ENCODE measurements at places on chromosomes 6 and 20. TPM values are rescaled to one million over a fixed set of nuclear protein-coding genes. Genes with fewer than 3 reads are reported as not detected.

GRCh38 chr6:136429264-136430065, 120.8 kb downstream of the MAP7 start:
- DNase-seq = no peak

DNA sequence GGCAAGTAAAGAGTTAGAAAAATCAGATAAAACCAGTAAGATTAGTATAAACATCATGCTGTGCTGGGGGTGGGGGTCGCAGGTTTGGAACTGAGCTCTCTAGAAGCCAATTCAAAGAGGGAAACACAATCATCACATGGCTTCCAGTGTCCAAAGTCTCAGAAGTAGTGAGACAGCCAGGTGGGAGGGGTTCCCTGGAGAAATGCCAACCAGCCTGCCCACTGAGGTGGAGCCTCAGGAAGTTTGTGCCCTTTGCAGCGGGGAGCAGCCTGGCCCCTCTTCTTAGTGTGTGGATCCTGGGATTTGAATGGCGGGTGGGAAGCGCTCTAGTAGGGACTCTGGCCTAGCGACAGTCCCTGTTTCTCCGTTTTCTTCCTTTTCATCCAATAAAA, 21.4 kb downstream of the C6orf15 start:
- no peak for DNase-seq

The FAM217B gene
- 38.3 TPM for total RNA-seq

DNA sequence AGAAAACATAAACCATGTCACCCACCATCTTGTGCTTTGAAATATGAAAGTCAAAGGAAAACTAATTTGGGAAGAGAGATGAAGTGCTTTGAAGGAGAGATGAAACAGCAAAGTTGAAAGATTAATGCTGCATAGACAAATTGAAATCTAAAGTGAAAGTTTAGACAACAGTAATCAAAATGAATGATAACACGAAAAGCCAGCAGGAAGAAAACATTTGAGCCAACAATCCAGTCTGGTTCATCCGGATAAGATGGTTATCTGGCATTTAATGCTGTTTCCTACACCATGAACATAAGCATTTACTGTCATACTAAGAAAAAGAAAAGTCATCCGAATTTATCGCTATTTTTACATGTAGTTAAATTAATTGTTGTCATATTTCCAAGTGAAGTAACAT, 595 bp downstream of the HAO1 start:
- no peak for DNase-seq

GRCh38 chr6:79713701-79714322, 82.7 kb downstream of the SH3BGRL2 start:
- no peak for DNase-seq

- DNase-seq = no peak
These were observed 156.8 kb upstream of the MLN start for GRCh38 chr6:33960345-33961313.

GRCh38 chr6:144657691-144658090, 372.6 kb downstream of the UTRN start:
- no peak for DNase-seq

The DEFB132 gene
- total RNA-seq = not detected

- no peak for DNase-seq
These were observed 539.3 kb upstream of the ID4 start for GRCh38 chr6:19297880-19298279.

DNA sequence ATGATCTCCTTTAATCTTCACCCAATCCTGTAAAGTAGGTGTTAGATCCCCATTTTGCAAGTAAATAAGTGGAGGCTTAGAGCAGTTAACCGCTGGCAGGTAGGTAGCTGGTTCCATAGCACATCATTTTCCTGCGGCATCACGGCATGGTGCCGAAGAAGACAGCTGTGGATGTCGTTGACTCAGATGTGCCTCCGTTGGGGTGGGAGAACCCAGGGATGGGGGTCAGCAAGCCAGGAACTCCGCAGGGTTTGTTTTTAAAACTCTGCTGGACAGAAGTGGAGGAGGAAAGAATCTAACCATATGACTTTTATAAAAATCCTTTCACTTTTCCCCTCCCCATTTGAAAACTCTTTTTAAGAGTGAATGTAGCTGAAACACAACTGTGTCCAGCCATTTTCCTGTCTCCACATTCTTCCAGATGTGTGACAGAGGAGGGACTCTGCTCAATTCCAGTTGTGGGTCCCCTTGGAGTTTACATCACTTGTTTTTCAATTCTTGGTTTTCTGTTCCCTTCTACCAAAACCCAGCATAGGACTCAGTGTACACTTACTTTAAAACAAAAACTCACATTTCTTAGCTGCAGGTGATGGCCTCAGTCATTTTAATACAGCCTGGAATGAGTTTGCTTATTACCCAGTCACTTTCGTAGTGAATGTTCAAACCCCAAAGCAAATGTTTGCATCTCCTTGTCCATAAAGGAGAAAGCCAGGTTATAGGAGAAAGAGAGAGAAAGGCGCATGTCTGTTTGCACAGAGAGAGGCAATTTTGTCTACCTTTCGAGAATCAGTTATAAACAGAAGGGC, 27.6 kb upstream of the PI16 start:
- no peak for DNase-seq

DNA sequence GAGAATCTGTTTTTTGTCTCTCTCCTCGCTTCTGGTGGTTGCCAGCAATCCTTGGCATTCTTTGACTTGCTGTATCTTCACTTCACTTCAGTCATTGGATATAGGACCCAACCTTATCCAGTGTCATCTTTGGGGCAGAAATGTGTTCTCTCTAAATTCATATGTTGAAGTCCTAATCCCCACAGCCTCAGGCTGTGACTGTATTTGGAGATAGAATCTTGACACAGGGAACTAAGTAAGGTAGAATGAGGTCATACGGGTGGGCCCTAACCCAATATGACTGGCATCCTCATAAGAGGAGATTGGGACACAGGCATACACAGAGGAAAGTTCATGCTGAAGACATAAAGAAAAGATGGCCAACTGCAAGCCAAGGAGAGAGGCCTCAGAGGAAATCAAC, 51.9 kb upstream of the TPD52L1 start:
- DNase-seq = no peak

GRCh38 chr6:112744827-112745226, 397.7 kb downstream of the RFPL4B start:
- no peak for DNase-seq

- DNase-seq = no peak
These were observed 159.8 kb downstream of the CLIC5 start for GRCh38 chr6:45855642-45856394.

DNA sequence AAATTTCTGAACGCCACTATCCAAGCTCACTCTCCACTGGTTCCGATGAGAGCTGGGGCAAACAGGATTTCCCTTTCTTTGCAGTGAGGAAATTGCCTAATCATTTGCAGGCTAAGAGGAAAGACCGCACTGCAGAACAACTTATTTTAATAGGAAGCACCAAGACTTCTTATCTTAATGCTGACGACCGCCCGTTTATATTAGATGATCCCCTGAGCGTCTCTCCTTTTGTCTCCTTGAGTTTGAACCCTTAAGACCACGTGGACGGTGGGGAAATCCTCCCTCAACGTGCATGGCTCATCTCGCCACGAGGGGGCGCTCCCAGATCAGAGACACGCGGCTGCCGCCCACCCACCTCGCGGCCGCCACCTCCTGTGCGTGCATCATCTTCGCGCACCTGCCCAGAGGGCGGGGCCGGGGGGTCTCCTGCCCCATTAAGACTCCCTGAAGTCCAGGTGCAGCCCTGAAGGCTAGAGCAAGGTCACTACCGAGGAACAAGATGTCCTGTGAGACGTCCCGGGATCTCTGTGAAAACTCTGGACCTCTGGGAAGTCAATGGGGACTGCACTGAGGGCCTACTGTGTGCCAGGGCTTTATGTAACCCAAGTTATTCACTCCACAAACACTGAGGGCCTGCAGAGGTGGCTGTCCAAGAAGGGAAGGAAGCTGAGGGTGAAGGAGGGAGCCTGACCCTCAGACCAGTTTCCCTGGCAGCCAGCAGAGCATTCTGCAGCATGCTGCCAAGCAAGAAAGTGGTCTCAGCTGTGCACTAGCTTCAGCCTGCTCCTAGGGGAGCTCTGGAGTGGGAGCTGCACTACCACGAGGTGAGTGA, 28.1 kb downstream of the PDYN start:
- DNase-seq = peak; percentile 75

- DNase-seq = no peak
These were observed 312.8 kb upstream of the JAG1 start for GRCh38 chr20:10986586-10986985.

- no peak for DNase-seq
These were observed 29.4 kb upstream of the KIF25 start for GRCh38 chr6:167968091-167968490.

GRCh38 chr6:76221525-76221924, 149.1 kb upstream of the IMPG1 start:
- DNase-seq = no peak

DNA sequence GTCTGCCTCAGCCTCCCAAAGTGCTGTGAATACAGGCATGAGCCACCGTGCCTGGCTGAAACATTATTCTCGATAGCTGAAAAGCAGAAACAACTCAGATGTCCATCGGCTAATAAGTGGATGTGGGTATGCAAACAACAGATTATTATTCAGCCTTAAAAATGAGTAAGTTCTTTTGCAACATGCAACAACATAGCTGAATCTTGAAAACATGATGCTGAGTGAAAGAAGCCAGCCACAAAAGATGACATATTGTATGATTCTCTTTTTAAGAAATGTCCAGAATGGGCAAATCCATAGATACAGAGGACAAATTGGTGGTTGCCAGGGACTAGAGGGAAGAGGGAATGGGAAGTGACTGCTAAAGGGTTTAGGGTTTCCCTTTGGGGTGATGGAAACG, 61.7 kb downstream of the RIOK1 start:
- no peak for DNase-seq

DNA sequence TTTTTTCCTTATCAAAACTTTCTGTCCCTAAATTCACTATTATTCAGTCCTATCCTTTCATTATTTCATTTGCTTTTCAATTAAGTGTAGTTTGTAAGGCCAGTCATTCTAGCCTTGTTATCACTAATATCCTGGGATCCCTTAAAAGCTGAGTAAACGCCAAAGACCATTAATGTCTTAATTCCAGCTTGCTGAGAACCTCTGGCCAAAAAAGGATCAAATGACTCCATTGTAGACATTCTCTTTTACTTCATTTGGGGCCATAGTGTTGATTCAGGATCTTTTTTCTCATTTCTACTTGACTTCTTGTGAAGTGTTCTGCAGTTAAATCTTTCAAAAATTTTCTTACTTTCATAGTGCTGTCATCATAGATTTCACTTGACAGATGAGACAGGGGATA, 379.7 kb downstream of the LAMA2 start:
- DNase-seq = no peak

The C20orf141 gene
- total RNA-seq = not detected

GRCh38 chr6:136544326-136544725, 5.9 kb downstream of the MAP7 start:
- no peak for DNase-seq

DNA sequence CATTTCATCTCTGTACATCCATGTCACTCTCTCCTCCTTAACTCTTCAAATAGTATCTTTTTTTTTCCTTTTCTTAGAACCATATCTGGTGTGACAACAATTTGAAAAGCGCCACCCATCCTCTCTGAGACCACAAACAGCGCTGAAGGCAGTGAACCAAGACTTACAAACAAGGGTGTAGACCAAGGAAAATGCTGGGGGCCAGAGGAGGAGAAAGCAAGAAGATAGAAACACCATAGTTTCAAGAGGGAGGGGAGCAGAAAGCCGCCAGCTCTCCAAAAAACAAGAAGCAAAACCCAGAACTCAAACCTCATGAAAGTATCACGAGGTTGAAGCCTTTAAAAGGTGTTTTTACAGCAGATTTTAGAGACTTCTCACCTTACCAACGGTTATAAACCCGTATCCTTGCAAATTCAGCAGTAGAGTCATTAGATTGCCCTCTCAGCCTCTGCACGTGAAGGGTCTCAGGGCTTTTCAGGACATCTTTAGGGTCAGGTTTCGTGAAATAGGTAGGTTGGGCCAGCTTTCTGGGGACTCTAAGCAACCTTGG, 13.3 kb upstream of the RIPOR2 start:
- DNase-seq = no peak

- DNase-seq = no peak
These were observed 120.0 kb upstream of the AKIRIN2 start for GRCh38 chr6:87822011-87822410.

DNA sequence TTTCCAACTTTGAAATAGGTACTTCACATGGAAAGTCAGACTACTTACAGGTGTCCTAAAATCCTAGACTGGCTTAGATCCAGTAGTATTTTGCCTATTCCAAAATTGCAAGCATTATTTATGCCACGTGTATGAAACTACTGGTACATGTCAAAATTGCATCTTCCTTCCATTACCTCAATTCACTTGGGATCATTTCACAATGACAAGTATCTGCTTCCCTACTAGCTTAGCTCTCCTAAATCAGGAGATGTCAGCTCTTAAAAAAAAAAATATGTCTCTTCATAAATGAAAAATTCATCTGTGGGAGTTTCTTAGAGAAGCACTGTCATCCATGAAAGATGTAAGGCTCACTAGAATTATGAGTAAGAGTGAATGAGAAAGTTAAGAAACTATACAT, 466.6 kb upstream of the MANEA start:
- no peak for DNase-seq

The PLCB1 gene
- 3.6 TPM for total RNA-seq

- no peak for DNase-seq
These were observed 31.6 kb upstream of the ANKRD60 start for GRCh38 chr20:58260006-58260405.

DNA sequence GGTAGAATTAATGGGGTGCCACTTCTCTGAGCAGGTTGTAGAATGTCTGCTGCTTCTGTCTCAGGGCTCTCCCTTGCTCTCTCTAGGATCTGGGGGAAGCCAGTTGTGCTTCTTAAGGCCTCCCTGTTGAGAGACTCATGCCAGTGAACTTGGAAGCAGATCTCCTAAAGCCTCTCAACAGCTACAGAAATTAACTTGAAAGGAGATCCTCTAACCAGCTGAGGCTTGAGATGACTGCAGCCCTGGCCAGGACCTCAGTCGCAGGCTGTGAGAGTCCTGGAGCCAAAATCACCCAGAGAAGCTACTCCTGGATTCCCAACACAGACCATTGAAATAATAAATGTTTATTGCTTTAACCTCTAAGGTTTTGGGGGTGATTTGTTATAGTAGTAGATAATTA, 180.2 kb upstream of the MARCKS start:
- DNase-seq = no peak

GRCh38 chr20:11234181-11234580, 560.4 kb upstream of the JAG1 start:
- no peak for DNase-seq

DNA sequence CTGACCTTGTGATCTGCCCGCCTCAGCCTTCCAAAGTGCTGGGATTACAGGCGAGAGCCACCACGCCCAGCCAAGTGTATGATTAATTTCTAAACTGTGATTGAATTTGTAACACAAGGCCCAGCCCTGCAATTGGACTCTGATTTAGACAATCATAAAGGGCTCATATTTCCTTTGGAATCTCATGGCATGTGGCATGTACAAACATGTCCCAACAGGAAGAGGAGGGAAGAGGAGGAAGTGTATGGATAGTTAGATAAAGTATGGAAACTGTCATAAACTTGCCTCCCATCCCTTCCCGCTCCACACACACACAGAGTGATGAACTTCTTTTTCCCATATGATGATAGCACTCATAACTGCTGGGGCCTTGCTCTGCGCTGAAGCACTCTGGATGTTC, 27.2 kb upstream of the QKI start:
- no peak for DNase-seq

The ALDH5A1 gene
- 24.5 TPM for total RNA-seq

GRCh38 chr6:150229436-150230163, 86.8 kb downstream of the PPP1R14C start:
- no peak for DNase-seq

The CST5 gene
- total RNA-seq = not detected

Measured in heart right ventricle (tissue), 16 donors.